ENCODE measurements at places on chromosomes 4 and X. TPM values are rescaled to one million over a fixed set of nuclear protein-coding genes. Genes with fewer than 3 reads are reported as not detected.
A peak's percentile ranks its signal among the peaks of the same experiment; 100 is the strongest.

DNA sequence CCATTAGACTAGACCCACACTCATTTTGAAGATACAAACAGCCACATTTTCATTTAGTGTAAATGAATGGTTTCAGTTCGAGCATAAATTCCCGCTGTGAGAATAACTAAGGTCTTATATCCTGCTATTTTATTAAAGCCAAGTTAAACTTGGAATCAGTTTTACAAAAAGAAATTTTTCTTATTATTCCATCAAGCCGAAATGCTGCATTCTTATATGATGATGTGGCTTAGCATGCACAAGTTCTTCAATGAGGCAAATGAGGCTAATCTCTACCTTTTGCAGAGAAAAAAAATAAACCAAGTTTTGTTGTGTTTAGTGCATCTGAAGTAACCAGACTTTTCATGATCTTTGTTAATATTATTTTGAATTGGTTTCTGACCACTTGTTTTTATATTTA, 953.9 kb upstream of the PCDH10 start:
- DNase-seq, result no peak

DNA sequence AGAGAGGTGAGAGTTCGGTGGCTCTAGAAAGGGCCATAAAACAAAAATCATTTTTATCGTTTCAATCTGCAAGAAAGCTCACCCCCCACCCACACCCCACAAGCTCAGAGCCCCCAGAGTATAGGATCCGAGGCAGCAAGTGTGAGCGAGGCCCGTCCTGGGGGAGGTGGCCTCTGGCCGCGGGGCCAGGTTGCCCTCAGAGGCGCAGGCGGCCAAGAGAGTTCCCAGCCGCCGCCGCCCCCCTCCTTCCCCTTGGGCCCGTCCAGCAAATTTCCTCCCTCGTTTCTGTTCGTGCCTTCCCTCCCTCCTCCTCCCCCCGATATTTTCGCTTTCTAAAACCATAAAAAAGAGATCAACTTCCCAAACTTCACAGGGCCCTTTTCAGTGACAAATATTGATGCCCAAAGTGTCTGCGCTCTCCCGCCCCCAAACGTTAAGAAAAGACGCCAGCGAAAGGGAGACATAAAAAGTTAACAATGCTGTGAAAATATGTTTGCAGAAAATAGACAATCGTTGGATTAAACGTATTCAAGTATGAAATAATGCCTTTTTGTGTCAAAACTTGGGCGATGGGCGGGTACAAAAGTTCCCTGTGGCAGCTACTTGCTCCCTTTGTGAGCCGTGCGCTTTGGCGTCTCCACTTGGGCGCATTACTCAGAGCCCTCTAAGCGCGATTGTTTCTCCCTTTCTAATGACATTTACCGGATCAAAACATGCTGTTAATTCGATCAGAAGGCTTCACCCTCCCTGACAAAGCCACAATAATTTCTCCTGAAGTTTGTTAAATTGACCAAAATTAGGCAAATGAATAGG, 1.1 kb upstream of the HELT start:
- no peak for DNase-seq

DNA sequence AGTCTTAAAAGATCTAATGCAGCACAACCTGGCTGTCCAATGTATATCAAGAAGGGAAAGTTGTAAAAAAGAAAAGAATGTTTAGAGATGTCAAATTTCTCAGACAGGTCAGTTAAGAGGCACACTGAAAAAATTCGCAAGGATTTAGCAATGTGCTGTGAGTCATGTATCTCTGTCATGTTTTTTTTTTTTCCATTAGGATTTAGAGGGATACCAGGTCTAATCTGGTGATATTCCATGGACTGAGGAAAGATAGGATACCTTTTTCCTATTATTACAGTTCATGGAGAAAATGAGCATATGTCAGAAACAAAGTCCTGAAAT, 815.4 kb upstream of the PCDH10 start:
- DNase-seq, result no peak

DNA sequence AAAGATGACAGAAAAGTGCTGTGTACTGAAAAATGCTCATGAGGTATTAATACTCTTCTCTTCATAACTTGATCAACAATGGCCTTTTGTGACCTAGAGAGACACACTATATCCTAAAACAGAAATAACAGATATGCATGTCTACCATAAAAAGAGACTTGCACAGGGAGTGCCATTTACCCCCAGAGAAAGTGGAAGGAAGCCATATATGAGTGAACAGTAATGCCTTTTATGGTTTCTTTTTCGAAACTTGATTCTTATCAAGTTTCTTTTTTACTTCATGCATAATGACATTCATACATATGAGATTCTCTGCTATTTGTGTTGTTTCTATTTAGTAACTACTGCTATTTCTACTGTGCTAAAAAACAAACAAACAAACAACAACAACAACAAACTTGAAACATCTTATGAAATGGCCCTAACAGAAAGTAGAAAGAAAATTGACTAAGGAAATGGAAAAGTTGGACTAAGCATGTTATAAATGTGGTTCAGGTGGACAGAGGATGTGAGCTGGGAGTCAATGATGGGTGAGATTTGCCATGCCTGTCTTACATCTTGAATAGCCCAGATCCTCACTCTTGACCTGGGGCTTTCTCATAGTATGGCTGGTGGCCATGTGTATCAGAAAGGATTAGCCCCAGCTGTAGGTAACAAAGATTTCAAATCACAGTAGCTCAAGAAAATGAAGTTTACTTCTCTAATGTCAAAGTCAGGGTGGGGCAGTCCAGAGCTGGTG, 43.8 kb downstream of the GEMIN8 start:
- DNase-seq, result no peak

DNA sequence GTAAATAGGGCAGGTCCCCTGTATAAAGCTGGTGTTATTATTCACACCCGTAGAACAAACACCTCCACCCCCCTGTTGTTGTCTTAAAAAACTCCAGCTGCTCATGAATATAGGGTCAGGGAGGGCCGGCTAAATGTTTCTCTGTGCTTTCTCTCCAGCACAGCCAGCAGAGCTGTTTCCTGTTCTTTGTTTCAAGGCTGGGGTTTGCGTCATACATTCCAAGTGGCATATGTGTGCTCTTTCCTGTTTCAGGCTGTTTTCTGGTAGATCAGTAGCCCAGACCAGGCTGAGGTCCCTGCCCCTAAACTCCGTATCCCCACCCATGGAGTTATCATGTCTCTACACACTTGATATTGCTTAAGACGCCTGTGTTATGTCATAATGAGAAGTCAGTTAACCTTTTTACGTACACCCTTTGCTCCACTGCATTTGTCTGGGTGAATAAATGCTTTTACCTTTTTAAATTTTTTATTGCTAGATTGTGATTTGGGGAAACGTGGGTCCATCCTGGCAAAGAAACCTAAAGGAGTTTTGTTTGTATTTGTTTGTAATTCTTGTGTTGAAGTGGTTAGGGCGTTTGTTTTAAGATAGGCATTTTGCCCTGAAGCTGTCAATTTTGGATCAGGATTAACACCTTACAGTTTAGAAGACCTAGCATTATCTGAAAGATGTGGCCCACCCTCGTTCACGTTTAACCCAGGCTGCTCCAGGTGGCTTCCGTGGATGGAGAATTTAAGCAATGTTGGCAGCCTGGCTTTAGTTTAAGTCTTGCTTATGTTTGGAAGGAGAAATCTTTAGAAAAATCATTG, 3.3 kb downstream of the KLF3 start:
- peak; percentile 62 for DNase-seq

DNA sequence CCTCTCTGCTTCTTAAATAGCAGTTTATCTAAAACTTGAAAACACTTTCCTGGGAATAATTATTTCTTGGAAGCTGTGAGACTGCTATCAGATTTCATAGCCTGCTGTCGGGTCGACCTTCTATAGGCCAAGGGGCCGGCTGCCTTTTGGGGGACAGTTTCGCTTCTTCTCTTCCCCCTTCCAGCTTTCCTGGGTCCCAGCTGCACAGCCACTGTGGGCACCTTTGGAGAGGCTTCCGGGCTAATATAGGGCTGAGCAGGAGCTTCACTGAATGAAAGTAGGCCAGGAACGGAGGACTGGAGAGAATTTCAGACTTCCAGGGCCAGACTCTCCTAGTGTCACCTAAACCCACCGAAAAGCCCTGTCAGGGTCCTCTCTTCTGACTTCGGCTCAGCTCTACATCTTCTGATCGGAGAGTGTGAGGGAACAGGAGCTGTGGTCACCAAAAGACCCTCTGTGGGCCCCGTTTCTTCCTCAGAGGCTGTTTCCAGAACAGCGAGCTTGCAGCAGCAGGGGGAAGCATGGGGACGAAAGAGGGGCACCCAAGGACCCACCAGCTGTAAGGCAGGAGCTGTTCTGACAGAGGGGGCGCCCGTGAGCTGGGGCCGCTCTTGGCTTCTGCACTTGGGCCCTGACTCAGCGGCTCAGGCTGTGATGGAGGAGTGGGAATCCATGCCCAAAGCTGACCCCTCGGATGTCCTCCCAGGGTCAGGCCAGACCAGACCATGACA, 620.6 kb downstream of the BCOR start:
- DNase-seq, result no peak

The FGFBP2 gene
- 5.6 TPM for total RNA-seq

- no peak for DNase-seq
Observed at GRCh38 chrX:120504569-120504968, 35.5 kb upstream of the LAMP2 start.

DNA sequence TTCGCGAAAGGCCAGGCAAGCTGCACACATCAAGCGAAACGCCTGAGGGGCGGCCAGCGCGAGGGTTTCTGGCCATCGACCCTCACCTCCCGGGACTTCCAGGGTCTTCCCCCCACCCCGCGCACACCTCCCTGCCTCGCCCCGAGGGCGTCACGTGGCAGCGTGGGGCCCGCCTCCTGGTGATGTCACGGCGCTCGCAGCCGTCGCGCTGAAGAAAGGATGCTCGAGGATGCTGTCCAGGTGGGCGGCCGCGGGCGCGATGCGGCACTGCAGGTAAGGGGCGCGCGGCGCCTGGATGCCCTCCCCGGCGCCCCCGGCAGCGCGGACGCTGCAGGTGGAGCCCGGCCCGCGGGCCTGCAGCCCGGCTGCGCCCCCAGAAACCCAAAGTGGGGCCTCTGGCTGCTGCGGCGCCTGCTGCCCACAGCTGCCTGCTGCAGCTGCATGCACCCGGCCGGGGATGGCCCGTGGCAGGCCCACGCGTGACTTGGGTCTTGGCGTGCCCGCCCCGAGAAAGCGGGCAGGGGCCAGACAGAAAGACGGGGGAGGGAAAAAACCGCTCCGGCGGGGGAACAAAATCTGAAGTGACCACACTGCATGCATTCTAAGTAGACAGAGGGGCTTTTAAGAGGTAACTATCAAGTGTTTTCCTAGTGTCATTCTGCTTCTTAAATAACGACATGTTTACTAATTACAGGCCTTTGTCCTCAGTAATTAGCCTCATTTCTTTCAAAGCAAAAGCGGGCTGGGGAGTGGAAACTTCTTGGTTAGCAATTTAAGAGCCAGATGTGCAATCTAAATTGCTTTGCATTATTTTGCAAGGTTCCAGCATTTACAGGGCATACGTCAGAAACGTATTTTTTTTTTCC, 1.7 kb downstream of the CLCN4 start:
- no peak for DNase-seq

GRCh38 chrX:29196501-29196900, 609.3 kb downstream of the IL1RAPL1 start:
- no peak for DNase-seq

DNA sequence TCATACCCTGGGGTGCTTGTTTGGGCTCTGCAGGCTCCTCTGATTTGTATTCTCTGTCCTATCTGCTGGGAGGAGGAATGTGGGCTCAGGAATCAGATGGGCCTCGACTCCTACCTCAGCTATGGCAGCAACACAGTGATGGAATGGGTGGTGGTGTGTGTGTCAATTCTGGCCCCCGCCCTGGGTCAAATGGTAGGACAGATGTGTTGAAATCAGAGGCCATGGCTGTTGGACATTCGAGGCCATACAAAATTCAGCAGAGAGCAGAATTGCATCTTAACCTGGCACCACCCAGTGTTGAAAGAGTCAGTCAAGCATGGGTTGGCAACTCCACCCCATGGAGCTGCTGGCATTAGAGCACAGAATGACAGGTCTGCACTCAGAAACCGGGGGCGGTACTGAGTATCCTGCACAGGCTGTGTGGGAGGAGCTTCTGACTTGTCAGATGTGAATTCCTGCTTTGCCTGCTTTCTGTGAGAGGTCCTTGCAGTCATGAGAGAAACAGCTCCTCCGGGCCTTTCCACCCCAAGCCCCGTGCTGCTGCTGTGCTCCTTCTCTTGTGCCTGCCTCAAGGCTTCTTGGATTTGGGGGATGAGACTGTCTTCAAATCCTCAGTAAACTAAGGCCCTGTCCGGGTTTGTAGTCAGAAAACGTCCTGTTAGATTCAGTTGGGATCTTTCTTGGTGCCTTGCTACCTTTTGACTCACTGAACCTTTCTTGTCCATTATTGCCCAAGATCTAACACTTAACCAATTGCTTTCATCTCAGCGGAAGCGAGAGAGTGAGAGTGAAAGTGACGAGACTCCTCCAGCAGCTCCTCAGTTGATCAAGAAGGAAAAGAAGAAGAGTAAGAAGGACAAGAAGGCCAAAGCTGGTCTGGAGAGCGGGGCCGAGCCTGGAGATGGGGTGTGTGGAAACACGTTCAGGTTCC, 13.0 kb downstream of the DKC1 start:
- no peak for DNase-seq

- DNase-seq, result no peak
Observed at GRCh38 chr4:101355767-101356702, 8.7 kb upstream of the PPP3CA start.

- no peak for DNase-seq
Observed at GRCh38 chr4:143183513-143184216, 1.1 kb upstream of the USP38 start.

DNA sequence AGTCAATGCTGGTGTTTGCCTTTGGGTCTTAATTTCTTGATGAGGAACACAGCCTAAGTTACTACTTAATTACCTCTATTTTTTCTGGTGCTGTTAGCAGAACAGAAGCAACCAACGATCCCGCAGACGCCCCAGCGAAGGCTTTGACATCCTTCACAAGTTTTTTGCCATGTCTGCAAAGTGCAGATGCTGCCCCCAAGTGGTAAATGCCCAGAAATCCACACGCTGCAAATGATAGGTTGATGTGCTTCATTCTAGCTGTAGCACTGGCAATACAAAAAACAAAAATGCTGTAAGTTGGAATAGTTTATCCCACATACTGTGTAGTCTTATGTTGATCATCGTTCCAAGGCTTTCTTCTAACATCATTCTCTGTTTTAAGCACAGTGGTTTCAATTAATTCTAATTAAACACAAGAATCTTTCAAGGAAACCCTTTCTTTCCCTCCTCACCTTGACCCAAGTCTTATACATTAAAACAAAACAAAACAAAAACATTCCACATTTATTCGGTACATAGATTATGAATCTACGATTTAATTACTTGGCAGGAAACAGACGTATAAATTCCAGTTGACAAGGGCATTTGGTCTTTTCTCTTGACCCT, 1.2 kb downstream of the PNPLA4 start:
- DNase-seq, result peak; percentile 74

GRCh38 chr4:41216294-41217019, 2.1 kb upstream of the APBB2 start:
- peak; percentile 59 for DNase-seq

The GPR143 gene
- not detected for total RNA-seq

- DNase-seq, result no peak
Observed at GRCh38 chr4:8849266-8850073, 22.2 kb downstream of the HMX1 start.

The GATA1 gene
- not detected for total RNA-seq

GRCh38 chrX:8083286-8083685, 87.8 kb downstream of the VCX2 start:
- DNase-seq, result no peak
